Aorta (tissue), 5 donors: ENCODE measurements at places on chromosomes 3 and 15. TPM values are rescaled to one million over a fixed set of nuclear protein-coding genes. Genes with fewer than 3 reads are reported as not detected.

SPINT1 gene
- 3.9 TPM for total RNA-seq

- peaks cover 4% of the 10 kb centered on the region for H3K36me3 ChIP-seq
- no peak overlapping the region for H3K4me3 ChIP-seq
- no peaks in the 10 kb centered on the region for H3K4me1 ChIP-seq
- no peaks in the 10 kb centered on the region for H3K27me3 ChIP-seq
- no peak overlapping the region for H3K27ac ChIP-seq
- DNase-seq: no peak
Observed at GRCh38 chr3:123305192-123305591, 103.4 kb downstream of the SEC22A start.

- H3K27me3 ChIP-seq: no peaks in the 10 kb centered on the region
- no peaks in the 10 kb centered on the region for H3K4me1 ChIP-seq
- no peak overlapping the region for H3K4me3 ChIP-seq
- no peak overlapping the region for H3K27ac ChIP-seq
- peak; percentile 10 for DNase-seq
Observed at GRCh38 chr15:65401611-65402240, 21.0 kb downstream of the IGDCC4 start.

- no peaks in the 10 kb centered on the region for H3K36me3 ChIP-seq
- no peaks in the 10 kb centered on the region for H3K4me1 ChIP-seq
- DNase-seq: no peak
- H3K27ac ChIP-seq: no peak overlapping the region
- no peak overlapping the region for H3K4me3 ChIP-seq
Observed at GRCh38 chr3:119861681-119862080, 79.8 kb downstream of the NR1I2 start.

DNA sequence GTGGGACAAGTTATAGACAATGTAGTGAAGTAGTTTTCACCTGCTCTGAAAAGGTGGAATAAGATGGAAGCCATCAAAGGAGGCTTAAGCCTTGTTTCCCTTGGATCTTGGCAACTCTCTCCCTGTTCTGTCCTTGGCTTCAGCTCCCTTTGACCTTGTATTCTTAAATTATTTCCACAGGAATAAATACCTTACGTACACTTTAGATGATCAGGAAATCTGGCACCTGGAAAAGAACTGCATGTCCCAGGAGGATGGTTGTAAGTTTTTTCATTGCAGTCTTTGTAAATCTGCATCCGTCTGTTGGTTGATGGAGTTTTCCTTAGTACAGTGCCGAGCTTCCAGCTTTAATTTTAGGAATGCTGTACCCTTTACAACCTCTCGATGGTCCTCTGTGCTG is 11.8 kb downstream of the ST6GAL1 start:
- H3K27me3 ChIP-seq: no peaks in the 10 kb centered on the region
- H3K27ac ChIP-seq: no peak overlapping the region
- no peaks in the 10 kb centered on the region for H3K4me1 ChIP-seq
- DNase-seq: no peak
- peaks cover 2% of the 10 kb centered on the region for H3K36me3 ChIP-seq

NMNAT3 gene
- 5.2 TPM for total RNA-seq

- H3K4me3 ChIP-seq: peak overlapping the region; percentile 78
- H3K27me3 ChIP-seq: no peaks in the 10 kb centered on the region
- H3K4me1 ChIP-seq: no peaks in the 10 kb centered on the region
- DNase-seq: peak; percentile 55
- H3K27ac ChIP-seq: no peak overlapping the region
- no peaks in the 10 kb centered on the region for H3K36me3 ChIP-seq
Observed at GRCh38 chr15:63833021-63833696, 589 bp downstream of the HERC1 start.

GRCh38 chr15:46778876-46779275 is 938.4 kb upstream of the SEMA6D start:
- no peak for DNase-seq
- H3K4me1 ChIP-seq: no peaks in the 10 kb centered on the region
- no peaks in the 10 kb centered on the region for H3K36me3 ChIP-seq
- no peak overlapping the region for H3K27ac ChIP-seq
- no peak overlapping the region for H3K4me3 ChIP-seq
- H3K27me3 ChIP-seq: no peaks in the 10 kb centered on the region

DNA sequence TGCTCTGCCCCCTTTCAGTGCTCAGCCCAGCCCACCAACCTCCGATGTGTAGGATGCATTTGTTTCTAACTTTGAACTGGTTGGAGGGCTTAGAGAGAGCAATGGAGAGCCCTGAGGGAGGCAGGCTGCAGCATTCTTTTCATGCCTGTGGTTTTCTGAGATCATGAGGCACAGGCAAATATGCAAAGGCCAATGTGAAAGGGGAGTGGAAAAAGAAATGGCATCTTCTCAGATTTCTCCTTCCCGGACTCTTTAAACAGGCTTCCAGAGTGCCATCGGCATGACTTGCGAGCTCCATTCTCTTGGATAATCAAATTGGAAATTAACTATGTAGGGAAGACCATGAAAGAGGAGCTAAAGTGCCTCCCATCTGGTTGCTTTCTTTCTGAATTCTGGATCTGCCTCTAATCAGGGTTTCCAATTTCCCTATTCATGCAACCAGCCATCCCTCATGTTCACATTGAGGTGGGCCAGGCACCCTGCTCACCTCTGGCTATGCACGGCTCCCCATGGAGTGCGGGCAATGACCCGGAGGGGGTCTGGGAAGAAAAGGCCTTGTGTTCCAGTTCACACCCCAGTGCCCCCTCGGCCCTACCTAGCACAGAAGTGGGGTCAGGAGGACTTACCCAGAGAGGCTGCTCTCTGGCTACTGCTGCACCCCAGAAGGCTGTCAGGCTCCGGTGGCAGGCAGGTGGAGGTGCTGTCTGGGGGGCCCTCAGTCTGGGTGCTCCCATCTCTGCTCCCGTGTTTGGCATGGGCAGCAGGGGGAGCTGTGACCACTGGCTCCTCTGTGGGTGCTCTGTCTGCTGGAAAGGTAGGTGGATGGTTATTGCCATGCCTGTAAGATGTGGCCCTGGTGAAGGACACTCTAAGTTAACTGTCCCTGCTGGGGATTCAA is 16.1 kb downstream of the AMOTL2 start:
- no peaks in the 10 kb centered on the region for H3K27me3 ChIP-seq
- H3K27ac ChIP-seq: peak overlapping the region; percentile 89
- peaks cover 6% of the 10 kb centered on the region for H3K4me1 ChIP-seq
- DNase-seq: peak; percentile 75

RBPMS2 gene
- total RNA-seq: 6.9 TPM

- no peak overlapping the region for H3K27ac ChIP-seq
- H3K4me3 ChIP-seq: peak overlapping the region; percentile 2
Observed at GRCh38 chr3:168952551-168952950, 711.0 kb downstream of the MECOM start.

DNA sequence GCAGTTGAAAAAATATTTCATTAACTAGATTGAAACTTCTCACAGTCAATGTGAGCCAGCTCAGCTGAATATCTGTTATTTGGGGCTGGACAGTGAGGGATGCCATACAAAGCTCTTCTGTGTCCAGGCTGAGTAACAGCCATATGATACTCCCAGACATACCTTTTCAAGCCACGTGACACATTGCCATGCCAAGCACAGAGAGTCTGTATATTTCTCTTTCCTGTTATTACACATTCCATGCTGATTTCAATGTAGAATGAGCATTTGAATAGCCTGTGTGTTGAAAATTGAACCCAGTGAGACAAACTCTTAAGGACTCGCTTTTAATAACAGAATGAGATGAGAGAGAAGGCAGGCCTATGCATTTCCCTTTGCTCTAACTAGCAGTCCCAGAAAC is 334.7 kb upstream of the RASGRP1 start:
- no peak overlapping the region for H3K4me3 ChIP-seq
- H3K36me3 ChIP-seq: no peaks in the 10 kb centered on the region
- no peak for DNase-seq
- no peaks in the 10 kb centered on the region for H3K4me1 ChIP-seq

GRCh38 chr15:82850731-82851130 is 41.3 kb downstream of the WHAMM start:
- H3K27me3 ChIP-seq: no peaks in the 10 kb centered on the region
- no peak overlapping the region for H3K4me3 ChIP-seq
- no peak overlapping the region for H3K27ac ChIP-seq
- no peak for DNase-seq
- no peaks in the 10 kb centered on the region for H3K36me3 ChIP-seq
- H3K4me1 ChIP-seq: no peaks in the 10 kb centered on the region

DNA sequence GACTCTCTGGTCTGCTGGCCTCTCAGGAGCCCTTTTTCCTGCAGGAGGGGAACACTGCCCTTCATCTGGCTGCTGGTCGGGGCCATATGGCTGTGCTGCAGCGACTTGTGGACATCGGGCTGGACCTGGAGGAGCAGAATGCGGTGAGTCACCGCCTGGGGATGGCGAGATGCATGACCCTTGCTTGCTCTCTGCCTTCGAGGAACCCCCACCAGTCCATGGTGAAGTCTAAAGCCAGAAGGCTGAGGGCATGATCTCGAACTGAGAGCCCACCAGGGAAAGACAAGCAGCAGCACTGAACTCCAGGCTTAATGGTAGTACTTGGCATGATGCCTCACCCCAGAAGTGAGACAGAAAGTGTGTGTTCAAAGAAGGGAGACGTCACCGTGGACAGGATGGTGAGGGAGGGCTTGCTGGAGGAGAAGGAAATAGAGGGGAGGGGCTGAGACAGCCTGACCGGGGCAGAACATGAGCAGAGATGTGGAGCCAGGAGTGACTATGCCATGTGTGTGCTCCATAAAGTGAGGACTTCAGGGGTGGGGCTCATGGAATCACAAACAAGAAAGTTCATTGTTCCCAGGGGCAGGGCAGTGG is 19.2 kb downstream of the ANKDD1A start:
- no peaks in the 10 kb centered on the region for H3K36me3 ChIP-seq
- H3K4me1 ChIP-seq: no peaks in the 10 kb centered on the region
- DNase-seq: no peak
- H3K27me3 ChIP-seq: no peaks in the 10 kb centered on the region
- H3K4me3 ChIP-seq: no peak overlapping the region
- H3K27ac ChIP-seq: no peak overlapping the region

DNA sequence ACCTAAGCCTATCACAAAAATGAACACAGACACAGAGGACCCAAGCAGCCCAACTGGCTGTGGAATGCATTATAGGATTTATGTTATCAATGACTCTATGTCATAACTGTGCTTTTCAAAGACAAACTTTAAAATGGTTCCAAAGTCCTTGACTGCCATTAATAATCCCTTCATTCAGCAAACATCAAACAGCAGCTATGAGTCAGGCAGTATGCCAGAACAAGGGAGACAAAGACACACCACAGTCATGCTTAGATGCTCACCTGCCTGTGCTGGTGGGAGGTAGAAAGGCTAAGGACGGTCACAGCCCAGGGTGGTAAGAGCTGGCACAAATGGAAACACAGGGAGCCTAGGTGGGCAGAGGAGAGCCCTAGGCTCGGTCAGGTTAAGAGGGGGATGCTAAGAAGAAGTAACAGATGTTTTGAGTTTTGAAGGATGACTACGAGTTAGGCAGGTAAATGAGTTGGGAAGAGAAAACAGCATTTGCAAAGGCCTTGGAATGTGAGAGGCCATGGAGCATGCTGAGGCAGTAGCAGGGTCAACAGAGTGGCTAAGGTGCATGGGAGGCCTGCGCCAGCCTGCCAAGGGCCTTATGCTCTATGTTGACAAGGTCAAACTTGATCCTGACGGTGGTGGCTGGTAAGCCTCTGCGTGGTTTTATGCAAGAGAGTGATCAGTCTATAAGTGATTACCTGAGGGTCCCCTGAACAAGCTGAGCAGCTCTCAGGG is 23.0 kb downstream of the NMNAT3 start:
- no peaks in the 10 kb centered on the region for H3K36me3 ChIP-seq
- H3K27ac ChIP-seq: no peak overlapping the region
- no peak for DNase-seq

- peaks cover 4% of the 10 kb centered on the region for H3K4me1 ChIP-seq
- no peaks in the 10 kb centered on the region for H3K36me3 ChIP-seq
- peak overlapping the region; percentile 12 for H3K27ac ChIP-seq
- no peak for DNase-seq
- no peak overlapping the region for H3K4me3 ChIP-seq
Observed at GRCh38 chr3:61828184-61828874, 267.0 kb downstream of the PTPRG start.

DNA sequence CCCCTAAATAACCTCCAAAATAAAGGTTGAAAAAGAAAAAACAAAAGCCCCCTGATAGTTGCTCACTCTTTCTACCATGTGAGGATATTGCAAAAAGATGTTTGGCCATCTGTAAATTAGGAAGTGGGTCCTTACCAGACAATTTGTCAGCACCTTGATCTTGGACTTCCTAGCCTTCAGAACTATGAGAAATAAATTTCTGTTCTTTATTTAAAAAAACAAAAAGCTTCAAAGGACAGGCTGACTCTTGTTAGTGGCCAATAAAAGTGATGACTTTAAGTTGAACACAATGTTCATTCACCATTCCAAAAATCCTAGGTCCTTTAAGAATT is 103.5 kb downstream of the CBLB start:
- H3K4me1 ChIP-seq: no peaks in the 10 kb centered on the region
- no peak overlapping the region for H3K4me3 ChIP-seq
- no peak for DNase-seq
- H3K27ac ChIP-seq: no peak overlapping the region
- H3K36me3 ChIP-seq: peaks cover 2% of the 10 kb centered on the region
- H3K27me3 ChIP-seq: no peaks in the 10 kb centered on the region

SPESP1 gene
- 1.3 TPM for total RNA-seq

GRCh38 chr15:64185146-64185911 is 22.5 kb upstream of the PPIB start:
- DNase-seq: no peak
- no peaks in the 10 kb centered on the region for H3K27me3 ChIP-seq
- H3K27ac ChIP-seq: no peak overlapping the region
- peaks cover 3% of the 10 kb centered on the region for H3K36me3 ChIP-seq
- no peaks in the 10 kb centered on the region for H3K4me1 ChIP-seq

ARHGEF26 gene
- 16.4 TPM for total RNA-seq

ASB14 gene
- total RNA-seq: not detected

- H3K27ac ChIP-seq: no peak overlapping the region
- DNase-seq: peak; percentile 94
- H3K4me1 ChIP-seq: no peaks in the 10 kb centered on the region
- H3K4me3 ChIP-seq: no peak overlapping the region
- no peaks in the 10 kb centered on the region for H3K27me3 ChIP-seq
- no peaks in the 10 kb centered on the region for H3K36me3 ChIP-seq
Observed at GRCh38 chr3:46867550-46867898, 4.3 kb upstream of the MYL3 start.

GRCh38 chr3:8606701-8607231 is 37.8 kb downstream of the SSUH2 start:
- no peaks in the 10 kb centered on the region for H3K27me3 ChIP-seq
- H3K27ac ChIP-seq: no peak overlapping the region
- H3K36me3 ChIP-seq: no peaks in the 10 kb centered on the region
- H3K4me3 ChIP-seq: no peak overlapping the region
- no peaks in the 10 kb centered on the region for H3K4me1 ChIP-seq
